ENCODE measurements at places on chromosomes 12 and 14.

DNA sequence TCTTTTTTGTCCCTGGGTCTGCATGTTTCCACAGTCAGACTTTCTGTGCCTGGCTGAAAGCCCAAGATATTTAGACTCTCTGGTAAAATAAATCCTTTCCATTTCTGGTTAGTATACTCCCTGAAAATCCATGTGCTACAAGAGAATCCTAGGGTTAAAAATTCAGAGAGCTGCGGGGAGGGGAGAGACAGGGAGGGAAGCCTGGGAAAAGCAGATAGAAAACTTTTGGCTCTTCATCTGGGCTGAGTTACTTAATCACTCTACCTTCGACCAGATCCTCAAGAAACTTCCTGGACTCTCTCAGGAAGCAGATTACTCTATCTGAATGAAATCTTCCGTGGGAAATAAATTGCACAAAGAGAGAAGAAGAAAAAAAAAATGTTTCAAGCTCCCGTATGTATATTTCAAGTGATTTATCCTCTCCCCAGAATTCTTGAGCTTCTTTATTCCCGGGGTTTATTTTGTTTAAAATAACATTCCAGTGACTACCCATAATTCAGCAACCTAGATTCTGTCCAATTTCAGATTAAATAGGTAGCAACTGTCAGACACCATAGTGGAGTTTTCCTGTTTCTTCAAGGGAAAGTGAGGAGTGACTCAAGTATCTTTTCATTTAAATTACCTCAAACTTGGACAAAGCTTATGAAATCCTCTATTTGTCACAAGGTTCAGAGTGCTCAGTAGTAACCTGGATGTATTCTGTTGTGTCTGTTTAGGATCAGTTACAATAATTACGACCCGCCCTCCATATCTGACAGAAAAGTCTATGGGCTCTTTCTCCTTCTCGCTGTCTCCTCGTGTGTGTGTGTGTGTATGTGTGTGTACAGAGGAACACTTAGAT lies 163.7 kb downstream of the MYRFL start:
- H3K36me3 ChIP-seq = no peaks in the 10 kb centered on the region
- H3K27ac ChIP-seq = no peak overlapping the region
- peaks cover 16% of the 10 kb centered on the region for H3K4me1 ChIP-seq

- peak; percentile 88 for DNase-seq
- no peaks in the 10 kb centered on the region for H3K27me3 ChIP-seq
- no peak overlapping the region for H3K4me3 ChIP-seq
- no peak overlapping the region for H3K27ac ChIP-seq
These were observed 101.0 kb downstream of the BEGAIN start for GRCh38 chr14:100486025-100486828.

DNA sequence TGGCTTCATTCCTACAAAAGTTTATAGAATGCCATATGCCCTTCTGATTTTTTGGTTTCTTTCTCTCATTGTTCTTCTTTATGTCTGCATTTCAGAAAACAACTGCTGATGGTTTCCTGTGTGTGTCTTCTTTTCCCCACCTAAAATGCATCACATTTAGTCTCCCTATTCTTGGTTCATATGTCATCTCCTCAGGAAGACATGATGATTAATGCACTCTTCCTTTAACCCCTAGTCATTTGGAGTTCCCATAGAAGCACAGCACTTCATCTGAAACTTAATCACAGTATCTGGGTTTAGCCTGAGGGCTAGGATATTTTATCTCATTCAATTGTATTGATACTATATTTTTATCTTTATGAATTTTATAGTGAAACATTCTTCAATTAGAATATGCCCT lies 21.5 kb downstream of the GNPNAT1 start:
- H3K27me3 ChIP-seq = no peaks in the 10 kb centered on the region
- H3K27ac ChIP-seq = no peak overlapping the region
- H3K4me3 ChIP-seq = no peak overlapping the region
- H3K4me1 ChIP-seq = no peaks in the 10 kb centered on the region

GRCh38 chr12:5846950-5847349 lies 98.1 kb downstream of the ANO2 start:
- H3K27ac ChIP-seq = no peak overlapping the region
- no peak for DNase-seq
- no peaks in the 10 kb centered on the region for H3K36me3 ChIP-seq
- no peak overlapping the region for H3K4me3 ChIP-seq
- H3K4me1 ChIP-seq = no peaks in the 10 kb centered on the region

DNA sequence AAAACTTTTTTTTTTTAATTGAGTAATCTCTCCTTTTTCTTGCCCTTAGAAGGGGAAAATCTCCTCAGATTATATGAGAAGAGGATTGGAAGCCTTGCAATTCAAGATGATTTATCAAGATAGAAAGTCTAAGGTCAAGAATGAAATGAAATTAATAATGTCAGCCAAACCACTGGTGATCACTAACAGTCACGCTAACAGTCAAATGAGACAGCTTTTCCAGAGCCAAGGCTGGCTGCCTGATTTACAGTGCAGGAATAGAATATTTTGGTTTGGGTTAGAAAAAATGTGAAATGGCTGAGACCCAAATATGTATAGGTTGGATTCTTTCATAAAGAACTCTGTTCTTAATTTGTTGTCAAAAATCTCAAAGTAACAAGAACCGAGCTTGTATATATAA lies 204.3 kb downstream of the PPM1H start:
- no peaks in the 10 kb centered on the region for H3K36me3 ChIP-seq
- no peaks in the 10 kb centered on the region for H3K4me1 ChIP-seq
- H3K27ac ChIP-seq = no peak overlapping the region
- no peak for DNase-seq

GRCh38 chr12:113007166-113007565 lies 28.8 kb downstream of the OAS2 start:
- H3K27me3 ChIP-seq = no peaks in the 10 kb centered on the region
- H3K4me3 ChIP-seq = no peak overlapping the region
- DNase-seq = no peak
- no peaks in the 10 kb centered on the region for H3K36me3 ChIP-seq
- no peak overlapping the region for H3K27ac ChIP-seq
